ENCODE measurements at places on chromosomes 12 and 14.

- DNase-seq: no peak
Observed at GRCh38 chr12:46516933-46517578, 144.5 kb upstream of the SLC38A2 start.

GRCh38 chr12:104713444-104713843, 244.6 kb downstream of the SLC41A2 start:
- no peak for DNase-seq

- no peak for DNase-seq
Observed at GRCh38 chr12:101468948-101469347, 6.2 kb upstream of the SPIC start.

DNA sequence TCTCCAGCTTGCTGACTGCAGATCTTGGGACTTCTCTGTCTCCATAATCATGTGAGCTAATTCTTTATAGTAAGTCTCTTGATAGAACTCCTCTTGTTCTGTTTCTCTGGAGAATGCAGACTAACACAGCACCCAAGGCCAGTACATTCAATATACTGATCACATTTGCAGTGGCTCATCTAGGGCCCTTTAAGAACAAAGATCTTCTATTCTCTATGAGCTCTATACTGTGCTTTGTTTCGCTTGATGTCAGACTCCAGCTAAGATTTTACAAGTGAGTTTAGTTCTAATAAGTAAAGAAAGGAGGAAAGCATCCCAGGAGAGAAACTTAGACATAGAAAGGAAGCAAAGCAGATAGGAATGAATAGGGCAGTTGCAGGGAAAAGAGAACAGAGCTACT, 69.3 kb upstream of the TMPO start:
- DNase-seq: no peak

GRCh38 chr14:51058382-51058781, 36.5 kb downstream of the TRIM9 start:
- DNase-seq: no peak

DNA sequence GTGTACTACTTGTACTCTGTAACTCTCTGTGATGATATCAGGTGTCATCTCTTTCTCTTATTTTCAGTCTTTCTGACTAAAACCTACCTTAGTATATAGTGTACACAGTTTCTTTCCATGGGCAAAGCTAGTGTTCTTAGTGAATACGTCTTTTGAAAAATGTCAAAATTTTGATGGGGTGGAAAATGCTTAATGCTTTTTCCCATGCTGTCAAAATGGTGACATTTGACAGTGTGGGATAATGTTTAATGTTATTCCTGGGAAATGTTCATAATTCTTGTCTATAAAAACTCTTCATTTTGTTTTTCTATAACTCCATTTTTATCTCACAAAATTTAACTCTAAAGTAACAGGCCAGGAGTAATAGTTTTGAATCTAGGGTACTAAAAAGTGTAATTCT, 742.7 kb upstream of the FOXG1 start:
- no peak for DNase-seq

All from stimulated activated CD8-positive, alpha-beta memory T cell treated with anti-CD3 and anti-CD28 coated beads, Interleukin-2, amount 100 ng/mL, for 48 hours (primary cell).